Right renal pelvis (tissue), 4 donors: ENCODE measurements at places on chromosomes 7 and 10.

DNA sequence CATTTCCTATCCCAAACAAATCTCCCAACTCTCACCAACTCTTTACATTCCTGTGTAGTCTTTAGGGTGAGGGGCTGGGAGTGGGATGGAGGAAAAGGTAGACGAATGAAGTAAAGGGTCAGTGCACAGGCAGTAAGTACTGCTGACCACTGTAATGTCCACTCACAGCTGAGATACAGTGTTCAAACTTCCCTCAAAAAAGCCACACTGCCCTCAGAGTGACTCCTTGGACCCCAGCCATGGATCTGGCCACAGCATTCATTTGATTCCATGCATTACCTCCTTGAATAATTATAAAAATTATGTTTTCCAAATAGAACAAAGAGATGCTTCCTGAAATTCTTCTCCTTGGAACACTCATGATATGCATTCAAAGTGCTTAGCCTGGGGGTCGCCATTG lies 19.8 kb upstream of the HIPK2 start:
- no peak for DNase-seq

GRCh38 chr7:28300488-28300887 lies 111.8 kb upstream of the CREB5 start:
- no peak for DNase-seq

DNA sequence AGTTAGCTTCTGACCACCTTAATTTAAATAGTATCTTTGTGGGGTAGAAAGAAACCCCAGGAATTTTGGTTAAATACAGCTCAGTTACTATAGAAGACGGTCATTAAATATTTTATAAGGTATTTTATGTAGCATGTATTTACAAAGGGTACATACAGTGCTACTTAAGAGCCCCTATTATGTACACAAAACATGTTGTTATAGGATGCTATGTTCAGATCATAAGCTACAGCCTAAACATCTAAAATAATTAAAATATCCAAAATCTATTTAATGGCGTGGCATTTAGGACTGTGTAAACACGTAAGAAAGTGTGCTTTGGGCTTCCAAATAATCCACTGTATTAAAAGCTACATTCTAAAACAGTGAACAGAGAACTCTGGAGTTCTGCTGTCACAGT lies 39.4 kb upstream of the DLX5 start:
- no peak for DNase-seq

DNA sequence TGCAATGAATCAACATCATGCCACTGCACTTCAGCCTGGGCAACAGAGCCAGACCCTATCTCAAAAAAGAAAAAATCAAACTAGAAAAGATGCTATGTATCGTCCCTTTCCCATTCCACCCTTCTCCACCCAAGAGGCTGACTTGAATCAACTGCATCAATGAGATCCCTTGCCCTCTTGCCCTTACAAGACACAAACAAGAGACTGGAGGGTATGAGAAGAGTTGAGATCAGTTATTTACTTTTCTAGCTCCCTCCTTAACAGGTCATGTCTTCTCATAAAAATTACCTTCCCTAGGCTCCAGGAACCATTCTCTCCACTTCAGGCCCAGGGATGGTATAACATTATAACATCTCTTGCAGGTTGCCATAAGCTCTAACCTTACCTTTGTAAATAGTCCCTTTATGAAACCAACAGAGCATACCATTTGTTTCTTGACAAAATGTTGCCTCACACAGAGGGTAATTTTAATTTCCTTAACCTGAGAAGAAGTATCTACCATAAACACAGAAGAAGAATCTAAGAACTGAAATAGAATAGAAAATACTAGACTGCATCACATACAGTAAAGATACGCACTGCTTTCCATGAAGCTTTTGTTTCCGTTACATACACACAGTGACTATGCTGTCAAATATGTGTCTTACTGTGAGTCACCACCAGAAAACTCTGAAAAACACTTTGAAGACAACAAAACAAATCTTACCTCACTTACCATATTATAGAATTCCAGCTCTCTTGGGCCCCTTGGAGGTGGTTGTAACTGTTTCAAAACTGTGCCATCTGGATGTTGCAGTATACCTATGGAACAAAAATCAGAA lies 30.5 kb downstream of the IPMK start:
- no peak for DNase-seq

- DNase-seq: no peak
These were observed 5.7 kb upstream of the MKRN1 start for GRCh38 chr7:140484951-140485499.

DNA sequence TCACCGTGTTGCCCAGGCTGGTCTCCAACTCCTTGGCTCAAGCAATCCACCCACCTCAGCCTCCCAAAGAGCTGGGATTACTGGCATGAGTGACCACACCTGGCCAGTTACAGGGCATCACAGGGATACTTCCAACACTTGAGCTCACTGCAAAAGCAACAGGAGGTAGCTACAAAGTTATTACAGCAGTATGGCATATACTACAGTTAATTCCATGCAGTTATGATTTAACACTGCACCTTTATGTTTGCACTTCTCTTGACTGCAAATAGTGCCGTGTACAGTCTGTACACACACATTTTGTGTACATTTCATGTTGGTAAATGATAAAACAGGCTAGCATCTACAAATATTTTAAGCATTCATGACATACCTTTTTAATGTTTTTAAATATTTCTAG lies 21.3 kb downstream of the SRPK2 start:
- no peak for DNase-seq

DNA sequence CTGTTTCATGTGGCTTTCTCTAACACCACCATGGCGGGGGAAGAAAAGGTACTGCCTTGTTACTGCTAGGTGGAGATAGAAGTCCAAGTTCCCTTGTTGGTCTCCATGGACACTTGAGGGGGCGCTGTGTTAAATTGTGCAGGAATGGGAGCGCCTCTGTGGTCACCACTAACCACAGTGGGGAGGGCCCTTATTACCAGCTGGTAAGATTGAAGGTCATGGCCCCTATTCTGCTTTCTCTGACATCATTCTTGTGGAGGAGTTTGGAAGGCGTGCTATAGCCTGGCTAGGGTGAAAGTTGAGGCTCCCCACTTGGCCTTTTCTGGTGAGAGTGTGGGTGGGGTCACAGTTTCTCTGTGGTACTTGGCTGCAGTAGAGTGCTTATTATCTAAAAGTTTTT lies 14.9 kb upstream of the MXI1 start:
- no peak for DNase-seq

DNA sequence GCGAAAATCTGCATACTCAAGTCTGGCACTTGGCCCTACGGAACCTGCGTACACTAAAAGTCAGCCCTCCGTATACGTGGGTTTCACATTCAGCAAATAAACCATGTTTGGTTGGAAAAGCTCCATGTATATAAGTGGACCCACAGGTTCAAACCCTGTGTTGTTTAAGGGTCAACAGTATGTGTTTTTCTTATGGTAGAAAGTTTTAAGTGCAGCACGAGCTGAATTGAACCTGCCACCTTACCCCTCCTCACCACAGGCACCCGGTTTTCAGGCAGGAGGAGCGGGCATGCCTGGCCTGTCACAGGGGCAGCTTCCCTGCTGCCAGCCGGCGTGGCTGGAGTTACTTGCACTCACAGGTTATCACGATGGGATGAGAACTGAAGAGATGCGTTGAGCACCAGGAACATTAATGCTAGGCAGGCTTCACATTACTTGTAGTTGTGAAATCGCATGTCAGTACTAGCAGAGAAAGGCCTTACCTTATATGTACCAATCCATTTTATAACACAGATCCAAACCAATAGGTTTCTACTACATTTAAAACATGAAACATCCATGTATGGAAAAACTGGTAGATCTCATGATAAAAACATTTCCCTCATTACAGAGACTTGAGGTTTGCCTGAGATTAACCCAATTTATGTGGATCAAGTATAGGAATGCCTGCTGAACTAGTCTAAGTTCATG lies 12.9 kb downstream of the INSIG1 start:
- DNase-seq: no peak

DNA sequence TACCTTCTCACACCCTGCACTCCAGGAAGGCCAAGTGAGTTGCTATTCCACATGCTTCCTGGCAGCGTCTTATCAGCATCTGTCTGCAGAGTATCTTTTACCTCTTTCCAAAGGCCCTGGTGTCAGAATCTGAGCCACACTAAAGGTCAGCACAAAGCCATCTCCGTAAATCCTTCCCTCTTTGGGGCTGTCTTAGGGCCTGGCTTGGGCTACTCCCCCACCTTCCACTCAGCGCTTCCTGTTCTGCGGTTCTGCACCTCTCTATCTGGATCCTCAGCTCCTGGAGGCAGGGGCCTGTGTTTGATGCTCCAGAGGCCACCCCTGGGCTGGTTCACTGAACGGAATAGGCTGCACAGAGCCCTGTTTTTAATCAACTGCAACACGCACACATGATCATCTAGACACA lies 334.8 kb upstream of the GALNT17 start:
- no peak for DNase-seq

DNA sequence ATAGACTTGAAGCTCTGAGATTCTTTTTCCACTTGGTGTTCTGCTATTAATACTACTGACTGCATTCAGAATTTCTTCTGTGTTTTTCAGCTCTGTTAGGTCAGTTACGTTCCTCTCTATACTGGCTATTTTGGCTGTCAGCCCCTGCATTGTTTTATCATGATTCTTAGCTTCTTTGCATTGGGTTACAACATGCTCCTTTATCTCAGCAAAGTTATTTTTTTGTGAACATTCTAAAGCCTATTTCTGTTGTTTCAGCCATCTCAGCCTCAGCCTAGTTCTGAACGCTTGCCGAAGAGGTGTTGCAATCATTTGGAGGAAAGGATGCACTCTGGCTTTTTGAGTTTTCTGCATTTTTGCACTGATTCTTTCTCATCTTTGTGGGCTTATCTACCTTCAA lies 201.5 kb upstream of the GNAI1 start:
- DNase-seq: no peak

- no peak for DNase-seq
These were observed 231.3 kb upstream of the RHOBTB1 start for GRCh38 chr10:61175316-61175715.

GRCh38 chr7:6246251-6246917 lies 26.0 kb downstream of the CYTH3 start:
- no peak for DNase-seq

DNA sequence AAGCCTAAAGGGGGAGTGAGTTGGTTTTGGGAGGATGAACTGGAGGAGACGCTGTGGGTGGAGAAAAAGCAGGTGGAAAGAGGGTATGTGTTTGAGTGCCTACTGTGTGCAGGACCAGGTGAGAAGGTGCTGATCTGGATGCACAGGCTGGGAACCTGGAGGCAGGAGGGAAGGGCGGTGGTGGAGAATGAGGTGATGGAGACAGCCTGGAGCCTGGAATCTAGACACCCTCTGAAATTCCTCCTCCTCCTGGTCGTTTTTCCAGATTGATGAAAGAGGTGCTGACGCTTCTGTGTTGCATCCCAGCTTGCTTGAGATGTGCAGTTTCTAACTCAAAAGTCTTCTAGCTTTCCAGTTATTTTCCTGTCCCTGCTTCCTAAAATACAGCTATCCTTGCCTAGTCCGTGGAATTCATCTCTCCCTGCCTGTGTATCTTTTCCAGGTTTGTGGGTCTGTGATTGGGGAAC lies 67.5 kb downstream of the LRMDA start:
- DNase-seq: no peak

GRCh38 chr10:113093188-113094113 lies 143.4 kb downstream of the TCF7L2 start:
- DNase-seq: no peak

DNA sequence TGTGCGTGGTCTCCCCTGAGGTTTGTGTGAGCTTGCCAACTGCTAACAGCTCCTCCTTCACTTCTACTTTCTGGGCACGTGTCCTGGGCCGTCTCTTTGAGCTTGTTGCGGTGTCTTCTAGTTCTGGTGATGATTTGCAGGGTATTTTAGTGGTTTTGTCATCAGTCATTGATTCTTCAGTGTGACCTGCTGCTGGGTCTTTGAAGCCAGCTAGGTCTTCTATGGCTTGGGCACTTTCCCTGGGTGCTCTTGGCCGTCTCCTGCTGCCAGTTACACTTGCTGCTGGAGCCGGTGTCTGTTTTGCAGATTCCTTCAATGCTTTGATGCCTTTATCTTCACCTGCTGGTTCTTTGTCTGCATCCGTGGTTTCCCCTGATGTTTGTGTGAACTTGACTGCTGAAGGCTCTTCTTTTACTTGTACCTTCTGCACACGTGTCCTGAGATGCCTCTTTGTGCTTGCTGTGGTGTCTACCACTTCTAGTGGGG lies 23.0 kb downstream of the MKI67 start:
- DNase-seq: no peak

GRCh38 chr10:124448696-124449169 lies 1.1 kb downstream of the NKX1-2 start:
- no peak for DNase-seq

- DNase-seq: no peak
These were observed 45.8 kb upstream of the PRSS58 start for GRCh38 chr7:142303650-142304049.

DNA sequence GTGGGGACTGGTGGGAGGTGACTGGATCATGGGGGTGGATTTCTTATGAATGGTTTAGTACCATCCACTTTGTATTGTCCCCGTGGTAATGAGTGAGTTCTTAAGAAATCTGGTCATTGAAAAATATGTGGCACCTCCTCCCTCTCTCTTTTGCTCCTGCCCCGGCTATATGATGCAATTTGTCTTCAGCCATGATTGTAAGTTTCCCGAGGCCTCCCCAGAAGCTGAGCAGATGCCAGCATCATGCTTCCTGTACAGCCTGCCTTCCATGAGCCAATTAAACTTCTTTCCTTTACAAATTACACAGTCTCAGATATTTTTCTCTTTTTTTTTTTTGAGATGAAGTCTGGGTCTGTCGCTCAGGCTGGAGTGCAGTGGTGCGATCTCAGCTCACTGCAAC lies 2.6 kb upstream of the KDM7A start:
- DNase-seq: no peak
